ENCODE measurements at places on chromosomes 12 and 14.

GRCh38 chr12:45464699-45465098 is 248.8 kb downstream of the ANO6 start:
- no peak for DNase-seq

DNA sequence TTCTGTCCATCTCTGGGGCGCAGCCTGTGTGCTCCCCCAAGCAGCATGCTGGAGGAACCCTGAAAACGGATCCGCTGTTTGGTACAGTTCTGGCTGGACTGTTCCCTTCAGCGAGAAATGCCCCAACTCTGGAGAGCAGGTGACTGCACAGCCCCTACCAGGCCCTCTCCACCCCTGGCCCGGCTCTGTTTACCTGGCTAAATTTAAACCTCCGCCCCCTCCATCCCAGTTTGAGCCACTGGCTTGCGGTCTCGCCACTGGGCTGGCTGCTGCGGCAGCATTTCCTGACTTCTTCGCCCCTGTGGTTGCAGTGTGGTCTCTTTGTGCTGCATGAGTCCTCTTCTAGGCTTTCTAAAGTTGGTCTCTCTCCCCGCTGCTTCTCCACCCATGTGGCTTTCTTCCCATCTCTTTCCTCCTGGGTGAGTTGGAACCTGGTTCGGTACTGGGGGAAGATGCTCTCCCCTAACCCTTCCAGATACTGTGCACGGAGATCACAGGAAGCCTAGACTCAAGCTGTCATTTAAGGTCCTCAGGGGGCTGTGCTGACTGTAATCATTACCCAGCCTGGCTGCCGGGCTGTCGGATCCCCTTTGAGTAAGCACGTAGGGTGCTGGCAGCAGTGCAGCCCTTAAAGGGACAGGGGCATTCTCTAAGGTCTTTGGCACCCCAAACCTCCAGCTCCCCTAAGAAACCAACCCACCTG is 60.6 kb downstream of the FBXL14 start:
- no peak for DNase-seq

GRCh38 chr14:99256483-99256874 is 15.5 kb downstream of the BCL11B start:
- no peak for DNase-seq

DNA sequence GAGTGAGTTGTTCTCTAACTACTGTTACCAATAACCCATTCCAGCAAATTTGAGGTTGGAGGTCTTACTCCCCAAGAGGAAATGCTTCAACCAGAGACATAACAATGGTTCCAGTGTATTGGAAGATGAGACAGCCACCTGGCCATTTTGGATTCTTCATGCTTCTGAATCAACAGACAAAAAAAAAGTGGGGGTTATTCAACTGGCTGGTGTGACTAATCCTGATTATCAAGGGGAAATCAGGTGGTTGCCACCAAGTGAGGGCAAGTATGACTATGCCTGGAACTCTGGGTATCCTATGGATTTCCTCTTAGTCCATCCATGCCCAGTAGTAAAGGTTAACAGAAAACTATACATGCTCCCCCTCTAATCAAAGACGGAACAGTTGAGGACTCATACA is 29.9 kb upstream of the ZNF641 start:
- no peak for DNase-seq

- no peak for DNase-seq
These were observed 167.1 kb downstream of the CRADD start for GRCh38 chr12:93844164-93844784.

- DNase-seq = peak; percentile 84
These were observed 50.0 kb downstream of the KDM2B start for GRCh38 chr12:121530600-121531355.

DNA sequence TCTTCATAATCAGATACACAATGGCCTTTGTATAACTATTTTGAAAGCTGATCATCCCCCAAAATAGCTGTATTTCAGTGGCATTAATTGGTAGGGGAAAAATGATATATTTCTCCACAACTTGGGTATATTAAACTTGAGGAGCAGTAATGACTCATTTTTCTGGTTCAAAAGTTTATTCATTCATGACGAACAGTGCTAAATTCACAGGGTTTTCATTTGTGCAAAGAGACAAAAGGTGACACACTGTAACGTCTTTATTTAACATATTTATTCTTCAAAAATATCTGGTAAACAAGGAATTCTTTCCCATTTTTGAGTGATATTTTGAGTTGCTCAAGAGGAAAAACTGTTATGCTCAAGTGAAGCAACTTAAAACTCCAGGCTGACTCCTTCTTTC is 415.5 kb upstream of the SOX5 start:
- peak; percentile 30 for DNase-seq

GRCh38 chr14:70907176-70907995 is at the start of gene PCNX1:
PCNX1 (plus strand) TSS chr14:70907459; CDS start chr14:70907851, 392 bp downstream.
- peak; percentile 83 for DNase-seq

DNA sequence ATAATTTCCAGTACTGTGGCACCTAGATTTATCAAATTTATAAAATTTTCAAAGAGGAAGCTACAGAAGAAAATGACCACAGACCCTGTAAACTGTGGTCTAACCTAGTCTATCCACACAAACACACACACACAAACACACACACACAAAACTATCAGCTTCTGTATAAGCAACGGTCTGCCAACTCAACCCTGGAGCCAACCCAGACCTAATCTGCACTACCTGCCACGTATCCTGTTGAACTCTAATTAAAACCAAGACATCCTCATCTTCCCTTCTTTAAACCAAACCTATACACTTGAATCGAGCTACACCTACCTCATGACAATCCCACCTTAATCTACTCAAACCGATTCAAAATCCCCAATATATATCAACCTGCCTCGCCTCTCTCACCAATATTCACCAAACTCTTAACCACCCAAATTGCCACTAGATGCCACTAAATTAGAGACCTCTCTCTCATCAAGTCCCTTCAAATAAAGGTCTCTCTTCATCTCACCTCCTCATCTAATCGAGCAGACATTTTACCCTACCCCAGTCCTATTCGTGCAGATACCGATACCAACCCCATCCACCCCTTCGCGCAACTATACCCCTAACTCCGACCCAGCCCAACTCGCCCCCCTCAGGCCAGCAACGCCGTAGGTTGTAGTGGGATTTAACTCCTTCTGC is 808 bp downstream of the ACIN1 start:
- peak; percentile 22 for DNase-seq

Measured in fibroblast of villous mesenchyme (primary cell).